Inflammatory macrophage treated with lipopolysaccharide for 1 hour (primary cell): ENCODE measurements at places on chromosomes 3 and 15.

DNA sequence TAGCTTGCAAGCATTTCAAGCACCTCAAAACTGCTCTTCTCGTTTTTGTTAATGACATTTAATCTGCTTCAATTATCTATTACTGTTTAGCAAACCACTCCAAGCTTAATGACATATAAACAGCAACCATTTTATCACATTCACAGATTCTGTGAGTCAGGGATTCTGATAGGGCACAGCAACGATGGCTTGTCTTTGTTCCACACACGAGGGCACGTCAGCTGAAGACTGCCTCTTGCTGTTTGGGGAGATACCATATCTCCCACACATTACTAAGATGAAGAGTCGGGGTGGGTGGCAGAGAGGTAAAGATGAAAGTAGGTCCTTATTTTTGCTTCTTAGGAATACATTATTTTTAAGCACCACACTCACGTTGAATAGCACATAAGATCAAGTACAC lies 19.3 kb downstream of the CPOX start:
- no peak for DNase-seq

GRCh38 chr15:29857221-29857789 lies 35.0 kb upstream of the TJP1 start:
- no peak for DNase-seq

GRCh38 chr3:149270180-149270579 lies 48.6 kb upstream of the CP start:
- no peak for DNase-seq

DNA sequence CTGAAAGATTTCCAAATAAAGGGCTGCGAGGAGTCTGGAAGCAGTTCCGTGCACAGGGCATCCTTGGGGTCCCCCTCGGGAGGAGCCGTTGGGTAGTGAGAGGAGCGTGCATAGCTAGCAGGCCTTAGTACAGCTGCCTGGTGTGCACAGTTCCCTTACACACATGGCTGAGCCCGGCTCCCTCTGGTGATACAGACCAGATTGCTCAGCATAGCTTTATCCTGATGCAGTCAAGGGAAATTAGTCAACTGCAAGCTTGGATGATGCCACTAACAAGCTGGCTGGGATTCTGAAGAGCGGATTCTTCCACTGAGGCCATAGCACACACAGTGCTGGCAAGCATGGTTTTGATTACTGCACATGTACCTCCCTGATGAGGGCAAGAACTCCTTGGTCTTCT lies 349.4 kb downstream of the LRTM1 start:
- no peak for DNase-seq

DNA sequence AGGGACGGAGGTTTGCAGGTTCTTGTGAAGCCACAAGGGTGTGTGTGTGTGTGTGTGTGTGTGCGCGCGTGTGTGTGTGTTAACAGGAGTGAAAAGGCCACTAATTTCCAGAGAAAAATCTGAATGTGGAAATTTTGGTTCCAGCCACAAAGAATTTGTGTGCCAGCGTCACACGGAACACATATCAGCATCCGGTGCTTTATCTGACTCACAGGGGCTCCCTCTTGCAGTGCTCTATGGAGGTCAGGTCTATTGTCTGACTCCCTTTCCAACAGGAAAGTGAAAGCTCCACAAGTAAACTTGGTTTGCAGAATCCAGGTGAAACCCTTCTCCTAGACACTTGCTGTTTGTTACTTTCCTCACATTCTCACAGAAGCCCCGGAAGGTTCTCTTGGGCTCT lies 6.2 kb downstream of the CLDN11 start:
- no peak for DNase-seq

GRCh38 chr15:27422997-27423396 lies 452.0 kb downstream of the GABRG3 start:
- DNase-seq: no peak

- DNase-seq: peak; percentile 51
Observed at GRCh38 chr3:42780892-42781700, 8.0 kb upstream of the CCDC13 start.

DNA sequence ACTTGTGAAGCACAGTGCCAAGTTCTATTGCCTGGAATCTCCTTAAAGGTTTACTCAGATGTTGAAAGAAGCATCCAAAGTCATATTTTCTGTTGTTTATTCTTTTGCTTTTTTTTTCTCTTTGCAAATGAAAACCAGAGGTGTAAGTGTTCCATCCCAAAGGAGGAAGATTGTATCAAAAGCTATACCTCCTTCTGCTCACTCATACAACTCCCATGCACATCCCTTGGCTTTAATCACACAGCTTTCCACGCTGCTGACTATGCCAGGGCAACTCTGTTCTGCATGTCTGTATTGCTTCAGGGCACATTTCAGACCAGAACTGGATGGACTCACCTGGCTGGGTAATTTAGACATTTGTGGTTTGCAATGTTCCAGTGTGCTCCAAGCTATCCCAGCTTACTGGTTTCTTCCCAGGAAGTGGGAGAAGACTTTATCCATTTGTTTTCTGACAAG lies 399.6 kb upstream of the TBL1XR1 start:
- DNase-seq: no peak

- no peak for DNase-seq
Observed at GRCh38 chr3:153290268-153291015, 128.4 kb downstream of the RAP2B start.

- DNase-seq: no peak
Observed at GRCh38 chr3:38598791-38599190, 50.7 kb downstream of the SCN5A start.

DNA sequence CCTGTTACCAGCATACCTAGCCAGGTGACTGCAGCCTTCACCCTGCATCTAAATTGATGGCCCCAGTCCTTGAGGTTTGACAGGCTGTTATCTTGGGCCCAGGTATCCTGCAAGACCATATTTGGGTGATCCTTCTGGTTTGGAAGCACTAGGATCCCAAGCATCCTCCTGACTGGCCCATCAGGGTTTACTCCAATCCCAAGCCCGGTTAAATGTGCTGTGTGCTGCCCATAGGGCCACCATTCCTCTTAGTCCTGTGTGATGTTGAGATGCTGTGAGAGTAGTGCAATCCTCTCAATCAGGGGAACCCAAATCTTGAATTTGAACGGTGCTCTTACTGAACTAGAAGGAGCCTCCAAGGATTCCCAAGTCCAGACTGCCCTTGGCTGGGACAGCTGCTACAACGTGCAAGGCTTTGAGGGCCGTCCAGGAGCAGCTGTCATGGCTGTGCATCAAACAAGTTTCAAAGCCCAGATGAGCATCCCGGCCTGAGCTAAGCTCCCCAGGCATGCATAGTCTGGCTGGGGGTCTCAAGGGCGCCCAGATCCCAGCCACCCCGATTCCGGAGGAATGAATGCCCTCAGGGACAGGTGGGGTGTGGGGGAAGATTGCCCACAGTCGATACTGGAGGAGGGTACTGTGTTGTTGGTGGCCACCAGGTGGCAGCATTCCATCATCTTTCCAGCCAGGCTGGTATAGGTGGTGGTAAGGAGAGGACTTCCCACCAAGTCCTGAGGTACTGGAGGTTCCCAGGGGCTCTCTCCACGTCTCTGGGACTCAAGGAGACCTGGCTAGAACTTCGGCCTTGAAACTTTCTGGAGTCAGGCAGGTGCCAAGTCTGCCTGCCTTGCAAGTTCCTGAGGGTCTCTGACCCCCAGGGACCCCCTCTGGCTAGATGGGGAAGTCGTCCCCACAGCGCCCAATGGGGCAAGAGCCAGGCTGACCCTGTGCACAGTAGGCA lies 32.6 kb downstream of the RBM5 start:
- DNase-seq: peak; percentile 45

- DNase-seq: no peak
Observed at GRCh38 chr3:34878488-34878887, 760.8 kb upstream of the ARPP21 start.

- no peak for DNase-seq
Observed at GRCh38 chr15:101118116-101118515, 133.7 kb downstream of the CHSY1 start.

DNA sequence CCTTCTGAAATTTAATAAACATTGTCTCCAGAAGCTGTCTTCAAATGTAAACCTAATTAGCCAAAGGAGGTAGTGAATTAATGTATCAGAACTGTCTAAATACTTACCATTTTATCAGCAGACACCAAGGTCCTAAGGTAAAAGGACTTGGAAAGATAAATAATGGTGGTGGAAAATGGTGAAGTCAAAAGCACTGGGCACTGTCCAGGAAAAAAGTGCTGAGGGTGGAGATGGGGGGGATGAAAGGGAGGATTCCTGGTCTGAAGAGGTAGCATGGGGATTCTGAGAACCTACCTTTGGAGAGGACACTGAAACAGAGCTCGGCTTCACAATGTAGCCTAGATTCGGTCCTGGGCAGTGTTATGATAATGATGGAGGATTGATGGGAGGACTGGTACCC lies 149.0 kb upstream of the DPH6 start:
- DNase-seq: no peak

GRCh38 chr3:192902549-192902948 lies 15.1 kb downstream of the MB21D2 start:
- no peak for DNase-seq

DNA sequence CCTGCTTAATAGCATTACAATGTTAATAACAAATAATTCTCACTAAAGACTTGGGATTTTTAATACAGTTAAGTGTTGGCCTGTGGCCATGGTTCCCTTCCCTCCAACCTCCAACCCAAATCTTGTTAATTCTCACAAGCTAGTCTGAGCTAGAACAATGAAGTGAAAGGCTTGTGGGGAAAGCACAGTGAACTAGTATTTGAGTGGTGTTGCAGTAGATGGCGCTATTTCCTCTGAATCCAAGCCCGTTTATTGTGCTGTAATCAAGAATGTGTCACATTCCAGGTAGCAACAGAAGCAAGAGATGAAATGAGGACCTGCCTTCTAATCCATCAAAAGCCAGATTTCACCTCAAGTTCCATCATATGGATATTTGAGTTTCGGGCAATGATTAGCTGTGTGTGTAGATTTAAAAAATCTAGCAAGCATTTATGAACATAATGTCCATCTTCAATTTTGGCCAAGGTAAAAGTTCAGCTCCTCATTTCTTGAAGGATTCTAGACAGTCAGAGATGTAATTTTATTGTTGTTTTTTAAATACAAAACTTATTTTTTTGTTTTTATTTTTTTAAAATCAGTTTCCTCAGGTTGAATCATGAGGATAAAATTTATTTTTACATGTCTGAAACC lies 160.7 kb downstream of the SQOR start:
- no peak for DNase-seq

- DNase-seq: no peak
Observed at GRCh38 chr3:41159588-41160189, 39.6 kb upstream of the CTNNB1 start.

GRCh38 chr15:44489464-44489863 lies 47.5 kb upstream of the EIF3J start:
- DNase-seq: peak; percentile 9

- no peak for DNase-seq
Observed at GRCh38 chr3:191352014-191352413, 21.7 kb upstream of the UTS2B start.

DNA sequence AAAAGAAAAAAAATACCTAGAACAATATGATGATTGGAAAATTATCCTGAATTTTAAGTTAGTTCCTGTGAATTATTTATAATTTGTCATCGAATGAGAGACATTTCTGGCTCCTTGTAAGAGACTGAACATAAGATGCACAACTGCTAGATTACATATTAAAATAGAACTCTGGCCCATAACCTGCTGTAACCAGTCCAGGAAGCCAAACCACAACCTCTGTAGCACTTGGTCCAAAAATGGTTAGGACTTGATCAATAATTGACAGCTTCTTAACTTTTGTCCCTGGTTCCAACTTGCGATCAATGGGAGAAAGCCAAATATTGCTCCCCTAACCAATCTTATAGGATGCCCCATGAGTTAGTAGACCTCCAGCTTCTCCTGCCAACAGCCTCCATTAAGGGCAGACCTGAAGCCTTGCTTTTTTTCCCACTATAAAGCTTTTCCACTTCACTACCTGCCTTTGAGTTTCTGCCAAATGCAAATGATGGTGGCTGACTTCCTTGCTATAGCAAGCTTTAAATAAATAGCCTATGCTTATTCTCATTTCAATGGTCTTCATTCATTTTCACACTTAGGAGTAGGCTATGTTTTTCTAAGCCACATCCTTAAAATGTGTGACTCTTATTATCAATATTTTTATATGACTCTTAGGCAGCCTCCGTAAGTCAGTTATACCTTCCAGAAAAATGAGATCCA lies 224.0 kb upstream of the ARHGEF26 start:
- DNase-seq: no peak

DNA sequence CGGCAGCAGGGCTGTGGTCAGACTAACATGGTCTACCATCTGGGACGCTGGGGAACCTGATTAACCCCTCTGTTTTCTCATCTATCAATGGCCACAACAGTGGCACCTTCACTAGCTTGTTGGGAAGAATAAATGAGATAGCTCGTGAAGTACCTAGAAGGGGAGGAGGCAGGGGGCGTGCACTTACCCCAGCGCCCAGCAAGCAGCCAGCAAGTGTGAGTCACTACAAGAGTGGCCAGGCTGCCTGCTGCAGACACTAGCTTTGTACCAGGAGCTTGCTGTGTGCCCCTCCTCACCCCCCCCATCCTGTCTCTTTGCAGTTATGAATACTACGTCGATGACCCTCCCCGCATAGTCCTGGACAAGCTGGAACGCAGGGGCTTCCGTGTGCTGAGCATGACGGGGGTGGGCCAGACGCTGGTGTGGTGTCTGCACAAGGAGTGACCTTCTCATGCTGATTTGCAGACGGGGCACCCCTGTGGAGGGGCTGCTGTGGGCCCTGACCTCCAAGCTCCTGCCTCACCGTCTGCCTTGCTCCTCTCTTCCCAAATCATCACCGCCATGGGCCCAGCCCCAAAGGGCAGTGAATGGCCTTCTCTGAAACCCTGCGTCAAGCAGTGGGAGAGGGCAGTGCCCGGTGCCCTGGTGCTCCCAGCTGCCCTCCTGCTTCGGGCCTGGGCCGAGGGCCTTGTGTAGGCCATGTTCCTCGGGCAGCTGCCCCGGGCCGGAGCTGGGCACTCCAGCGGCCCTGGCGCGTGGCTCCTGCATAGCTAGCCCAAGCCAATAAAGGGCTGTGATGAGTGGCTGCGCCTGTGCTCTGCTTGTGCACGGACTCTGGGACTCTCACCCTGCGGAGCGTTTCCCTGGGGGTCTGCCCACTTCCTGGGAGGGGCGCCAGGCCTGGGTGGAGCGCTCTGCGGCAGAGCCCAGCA lies 2.6 kb upstream of the C15orf62 start:
- DNase-seq: no peak

GRCh38 chr3:196918968-196919367 lies 23.4 kb downstream of the NCBP2 start:
- DNase-seq: no peak

- no peak for DNase-seq
Observed at GRCh38 chr3:144362126-144362525, 390.5 kb downstream of the DIPK2A start.

DNA sequence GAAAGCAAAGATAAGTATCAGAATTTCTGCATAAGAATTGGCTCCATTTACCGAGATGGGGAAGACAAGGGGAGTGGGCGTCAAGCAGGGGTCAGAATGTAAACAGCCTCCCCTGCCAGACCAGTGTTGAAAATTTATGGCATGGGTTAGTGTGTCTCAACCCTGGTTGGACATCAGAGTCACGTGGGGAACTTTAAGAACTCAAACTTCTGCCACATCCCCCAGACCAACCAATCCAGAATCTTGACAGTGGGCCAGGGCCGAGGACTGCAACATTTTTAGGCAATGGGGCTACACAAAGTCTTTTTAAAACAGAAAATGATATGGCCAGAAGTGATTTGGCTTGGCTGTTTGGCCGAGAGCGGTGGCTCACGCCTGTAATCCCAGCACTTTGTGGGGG lies 14.3 kb upstream of the MASP1 start:
- DNase-seq: no peak
